ENCODE measurements at places on chromosomes 1 and 21. TPM values are rescaled to one million over a fixed set of nuclear protein-coding genes. Genes with fewer than 3 reads are reported as not detected.

Gene CD247
- total RNA-seq = 5.2 TPM

Gene TNFSF18
- 0.09 TPM for total RNA-seq

GRCh38 chr1:15178571-15179484 lies 25.3 kb downstream of the TMEM51 start:
- no peak for DNase-seq

- DNase-seq = no peak
These were observed 35.4 kb upstream of the BCL10 start for GRCh38 chr1:85311818-85312217.

GRCh38 chr1:167689567-167689920 lies 32.2 kb upstream of the MPZL1 start:
- no peak for DNase-seq

DNA sequence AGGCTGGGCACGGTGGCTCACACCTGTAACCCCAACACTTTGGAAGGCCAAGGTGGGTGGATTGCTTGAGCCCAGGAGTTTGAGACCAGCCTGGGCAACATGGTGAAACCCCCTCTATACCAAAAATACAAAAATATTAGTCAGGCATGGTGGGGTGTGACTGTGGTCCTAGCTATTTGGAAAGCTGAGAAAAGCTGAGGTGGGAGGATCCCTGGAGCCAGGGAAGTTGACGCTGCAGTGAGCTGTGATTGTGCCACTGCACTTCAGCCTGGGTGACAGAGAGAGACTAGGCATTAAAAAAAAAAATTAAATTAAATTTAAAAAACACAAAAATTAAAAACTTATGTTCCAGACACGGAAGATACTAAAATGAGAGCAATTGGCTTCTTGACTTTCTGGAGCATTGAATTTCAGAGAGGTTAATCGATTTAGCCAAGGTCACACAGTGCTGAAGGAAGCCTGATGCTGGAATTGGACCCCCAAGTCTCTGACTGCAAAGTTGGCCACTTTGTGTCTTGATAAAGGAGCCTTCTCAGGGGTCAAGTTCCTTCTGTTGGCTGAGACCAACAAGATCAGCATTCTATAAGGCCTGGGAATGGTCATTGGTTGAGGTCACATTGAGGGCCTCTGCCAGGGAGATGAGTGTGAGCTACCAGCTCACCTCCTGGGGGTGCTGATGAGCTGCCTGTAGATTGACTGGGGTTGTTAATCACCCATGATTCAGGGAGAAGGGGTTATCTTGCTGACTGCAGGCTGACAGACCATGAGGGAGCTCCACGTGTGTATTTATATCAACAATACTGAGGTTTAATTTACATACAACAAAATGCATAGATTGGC lies 54.3 kb downstream of the RPS6KA1 start:
- no peak for DNase-seq

- DNase-seq = no peak
These were observed 2.6 kb downstream of the AIDA start for GRCh38 chr1:222709700-222710153.

- no peak for DNase-seq
These were observed 22.0 kb upstream of the FAM131C start for GRCh38 chr1:16095447-16095846.

All from mucosa of gallbladder (tissue), 1 donor.